ENCODE measurements at places on chromosomes 2 and 18.

GRCh38 chr2:55961318-55961911, 37.8 kb upstream of the EFEMP1 start:
- no peak for DNase-seq

DNA sequence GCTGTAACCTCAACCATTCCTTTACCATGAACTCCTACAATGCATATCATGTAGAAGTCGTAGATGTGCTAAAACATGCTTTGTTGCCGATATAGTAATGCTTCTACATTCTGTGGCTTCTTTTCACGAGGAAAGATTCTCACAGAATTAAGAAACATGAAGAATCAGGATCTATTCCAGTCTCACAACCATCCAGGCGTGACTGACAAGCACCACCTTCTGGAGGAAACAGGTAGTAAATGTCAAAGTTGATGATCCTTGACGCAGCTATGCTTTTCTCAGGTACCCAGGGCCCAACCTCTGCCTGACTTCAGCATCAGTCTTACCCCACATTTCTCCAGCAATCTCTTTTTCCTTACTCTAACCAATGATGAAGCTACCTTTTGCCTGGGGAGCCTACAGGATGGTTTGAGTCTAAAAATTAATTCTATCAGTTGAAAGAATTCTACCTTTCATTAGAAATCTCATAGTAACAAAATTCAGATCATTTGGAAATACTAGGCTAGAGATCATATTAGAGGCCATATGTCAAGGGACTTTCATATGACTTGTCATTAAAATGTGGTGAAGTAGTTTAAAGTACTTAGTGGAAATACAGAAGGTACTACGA, 123.3 kb upstream of the RND3 start:
- DNase-seq, result no peak

DNA sequence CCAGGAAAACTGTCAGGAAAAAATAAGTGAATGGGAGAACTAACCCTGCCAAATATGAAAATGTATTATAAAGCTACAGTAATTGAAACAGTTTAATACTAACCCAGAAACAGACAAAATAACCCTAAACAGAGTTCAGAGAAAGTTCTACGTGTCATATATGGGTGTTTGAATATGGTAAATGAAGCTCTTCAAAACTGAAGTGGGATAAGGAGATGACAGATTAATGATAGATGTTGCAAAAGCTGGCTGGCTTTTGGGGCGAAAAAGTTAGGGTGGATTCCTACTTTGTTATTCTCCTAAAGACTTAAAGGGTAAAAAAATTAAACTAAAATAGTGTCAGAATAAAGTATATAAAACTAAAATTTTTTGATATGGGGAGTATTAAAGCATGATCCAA, 101.8 kb upstream of the ARL5A start:
- no peak for DNase-seq

- no peak for DNase-seq
Observed at GRCh38 chr2:147433822-147434221, 411.0 kb upstream of the ACVR2A start.

DNA sequence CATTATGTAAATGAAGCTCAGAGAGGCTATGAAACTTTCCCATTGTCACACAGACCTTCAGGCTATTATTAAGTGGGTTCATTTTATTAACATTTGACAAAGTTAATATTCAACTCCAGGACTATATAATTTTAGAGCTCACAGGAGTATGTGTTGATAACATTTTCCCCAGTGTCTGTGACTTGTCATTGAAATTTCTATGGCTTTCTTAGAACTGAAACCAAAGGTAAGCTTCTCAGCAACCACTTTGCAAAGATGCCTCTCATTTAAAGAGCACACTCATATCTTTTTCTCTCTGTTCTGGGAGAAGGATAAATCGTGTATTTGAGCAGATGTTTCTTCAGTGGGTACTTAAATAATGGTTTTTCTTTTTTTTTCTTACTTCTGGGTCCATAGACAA, 61.8 kb upstream of the LHCGR start:
- DNase-seq, result no peak

DNA sequence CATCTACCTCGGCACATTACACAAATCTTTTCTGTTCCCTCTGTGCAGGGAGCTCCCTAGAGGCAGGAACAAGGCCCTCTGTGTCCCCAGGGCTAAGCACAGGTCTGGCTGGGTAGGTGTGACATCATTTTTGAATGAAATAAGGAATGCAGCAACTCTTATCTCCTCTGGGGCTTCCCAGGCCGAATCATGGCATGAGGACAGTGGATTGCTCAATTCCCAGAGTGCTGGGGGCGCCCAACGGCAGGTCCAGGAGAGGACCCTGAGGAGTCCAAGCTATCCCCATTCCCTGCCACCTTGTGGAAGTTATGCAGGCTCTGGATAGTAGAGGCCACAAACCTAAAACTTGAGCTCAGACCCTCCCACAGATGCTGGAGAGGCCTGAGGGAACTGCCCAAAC, 158.0 kb upstream of the RAB6C start:
- no peak for DNase-seq

DNA sequence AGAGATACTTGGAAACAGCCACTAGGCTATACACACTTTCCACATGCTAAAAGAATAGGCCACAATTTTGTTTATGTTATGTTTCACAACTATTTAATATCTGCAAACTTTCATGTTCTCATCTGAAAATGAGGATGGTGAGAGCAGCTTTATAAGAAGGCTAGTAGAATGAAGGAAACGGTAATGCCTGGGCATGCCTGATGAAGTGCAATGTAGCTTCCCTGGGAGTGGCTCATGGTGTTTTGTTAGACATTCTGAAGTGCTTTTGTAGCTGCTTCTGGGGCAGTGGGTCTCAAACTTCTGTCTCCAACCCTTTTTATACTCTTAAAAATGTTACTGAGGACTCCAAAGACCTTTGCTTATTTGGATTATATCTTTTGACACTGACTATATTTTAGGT, 193.3 kb upstream of the VWC2L start:
- DNase-seq, result no peak

- no peak for DNase-seq
Observed at GRCh38 chr2:56008661-56009431, 85.3 kb upstream of the EFEMP1 start.

GRCh38 chr2:181957668-181958067, 28.0 kb upstream of the PPP1R1C start:
- DNase-seq, result no peak

DNA sequence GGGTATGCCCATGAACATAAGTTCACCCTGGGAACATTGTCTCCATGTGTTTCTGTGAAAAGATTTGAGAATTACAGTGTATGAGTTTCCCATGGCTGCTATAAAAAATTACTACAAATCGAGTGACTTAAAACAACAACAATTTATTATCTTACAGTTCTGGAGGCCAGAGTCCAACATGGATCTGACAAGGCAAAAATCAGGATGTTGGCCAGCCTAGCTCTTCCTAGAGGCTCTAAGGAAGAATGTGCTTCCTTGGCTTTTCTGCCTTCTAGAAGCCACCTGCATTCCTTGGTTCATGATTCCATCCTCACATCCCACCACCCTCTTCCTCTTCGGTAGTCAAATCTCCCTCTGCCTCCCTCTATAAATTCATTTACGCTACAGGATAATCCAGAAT, 38.6 kb downstream of the FAM124B start:
- DNase-seq, result no peak

GRCh38 chr2:134782792-134783191, 55.6 kb upstream of the ACMSD start:
- DNase-seq, result no peak

DNA sequence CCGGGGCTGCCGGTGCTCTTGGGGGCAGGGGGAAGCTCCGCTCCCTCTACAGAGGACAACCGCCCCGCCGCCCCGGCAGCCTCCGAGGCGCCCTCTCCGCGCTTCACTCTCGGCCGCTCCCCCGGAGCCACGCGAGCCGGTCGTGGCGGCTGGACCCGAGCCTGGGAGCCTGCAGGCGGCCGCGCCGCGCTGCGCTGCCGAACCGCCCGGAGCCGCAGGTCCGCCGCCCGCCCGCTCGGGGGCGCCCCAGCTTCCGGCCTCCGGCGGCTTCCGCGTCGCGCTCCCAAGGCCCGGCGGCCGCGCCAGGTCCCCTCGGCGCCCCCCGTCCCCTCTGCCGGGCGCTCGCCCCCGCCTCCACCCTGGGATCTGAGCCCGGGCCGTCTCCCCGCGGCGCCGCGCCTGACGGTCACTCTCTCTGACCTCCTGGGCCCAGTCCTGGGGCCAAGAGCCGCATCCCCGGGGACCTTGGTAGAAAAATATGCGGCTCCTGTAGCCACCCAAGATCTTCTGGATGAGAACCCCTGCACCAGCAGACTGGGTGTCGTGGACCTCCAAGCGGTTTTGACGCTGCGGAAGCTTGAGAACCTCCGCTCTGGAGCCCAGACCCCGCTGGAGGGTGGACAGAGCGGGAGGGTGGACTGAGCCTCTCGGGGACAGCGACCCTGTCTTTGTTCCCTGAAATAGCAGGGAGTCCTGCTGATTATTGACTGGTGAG, 44.3 kb downstream of the SERTAD2 start:
- DNase-seq, result peak; percentile 63

GRCh38 chr18:10296491-10296890, 157.9 kb upstream of the APCDD1 start:
- no peak for DNase-seq

DNA sequence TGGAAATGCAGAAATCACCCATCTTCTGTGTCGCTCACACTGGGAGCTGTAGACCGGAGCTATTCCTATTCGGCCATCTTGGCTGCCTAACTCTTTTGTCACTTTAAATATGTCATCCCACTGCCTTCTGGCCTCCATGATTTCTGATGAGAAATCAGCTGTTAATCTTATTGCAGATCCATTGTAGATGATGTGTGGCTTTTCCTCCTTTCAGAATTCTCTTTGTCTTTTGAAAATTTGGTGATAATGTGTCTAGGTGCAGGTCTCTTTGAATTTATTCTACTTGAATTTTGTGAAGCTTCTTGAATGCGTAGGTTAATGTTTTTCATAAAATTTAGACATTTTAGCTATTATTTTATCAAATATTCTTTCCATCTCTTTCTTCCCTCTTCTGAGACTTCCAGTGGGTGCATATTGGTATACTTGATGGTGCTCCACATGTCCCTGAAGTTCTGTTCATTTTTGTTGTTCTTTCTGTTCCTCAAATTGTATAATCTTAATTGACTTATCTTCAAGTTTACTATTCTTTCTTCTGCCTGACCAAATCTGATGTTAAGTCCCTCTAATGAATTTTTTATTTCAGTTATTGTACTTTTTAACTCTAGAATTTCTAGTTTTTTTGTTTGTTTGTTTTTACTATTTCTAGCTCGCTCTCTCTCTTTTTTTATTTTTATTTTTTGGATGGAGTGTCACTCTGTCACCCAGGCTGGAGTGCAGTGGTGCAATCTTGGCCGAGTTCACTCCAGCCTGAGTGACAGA, 90.8 kb upstream of the DLX2 start:
- DNase-seq, result no peak

DNA sequence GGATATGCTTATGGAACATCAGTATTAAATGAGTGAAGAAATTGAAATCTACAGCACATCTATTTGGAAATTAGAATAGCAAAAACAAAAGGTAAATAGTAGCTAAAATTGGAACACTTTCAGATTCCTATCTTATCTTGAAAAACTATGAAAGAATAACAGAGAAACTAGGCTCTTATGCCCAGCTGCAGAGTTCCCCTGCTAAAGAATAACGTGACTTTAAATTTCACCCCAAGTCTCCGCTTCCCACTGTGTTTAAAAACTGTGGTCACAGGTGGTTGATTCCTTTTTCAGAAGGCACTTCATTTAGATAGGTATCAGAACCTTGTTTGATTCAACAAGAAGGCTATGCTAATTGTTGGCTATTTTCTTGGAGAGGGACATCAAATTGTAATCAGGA, 30.1 kb downstream of the ARHGAP28 start:
- DNase-seq, result no peak

DNA sequence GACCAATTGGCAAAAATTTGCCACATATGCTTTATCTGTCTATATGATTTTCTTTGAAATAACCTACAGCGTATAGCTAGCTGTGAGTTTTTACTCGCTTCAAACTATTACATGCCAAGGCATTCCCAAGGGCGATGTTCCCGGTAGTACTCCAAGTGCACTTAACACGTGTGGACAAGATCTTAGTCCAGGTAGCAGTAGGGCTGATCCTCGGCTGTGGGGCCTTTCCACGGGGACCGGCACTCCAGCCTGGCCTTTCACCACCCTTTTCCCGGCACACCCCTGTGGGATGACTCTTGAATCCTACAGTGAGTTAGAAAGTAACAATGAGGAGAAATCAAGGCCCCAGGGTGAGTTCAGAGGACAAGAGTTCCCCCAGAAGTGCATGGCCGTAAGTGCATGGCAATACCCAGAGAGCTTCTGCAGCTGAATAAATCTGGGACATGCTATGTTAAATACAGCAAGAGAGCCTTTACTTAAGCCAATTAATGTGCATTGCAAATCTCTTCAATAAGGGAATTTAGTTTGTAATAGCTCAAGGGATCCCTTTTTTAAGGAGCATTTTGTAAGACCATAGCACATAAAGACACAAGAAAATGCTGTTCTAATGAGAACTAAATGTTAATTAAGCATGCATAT, 26.4 kb downstream of the CHMP1B start:
- no peak for DNase-seq

DNA sequence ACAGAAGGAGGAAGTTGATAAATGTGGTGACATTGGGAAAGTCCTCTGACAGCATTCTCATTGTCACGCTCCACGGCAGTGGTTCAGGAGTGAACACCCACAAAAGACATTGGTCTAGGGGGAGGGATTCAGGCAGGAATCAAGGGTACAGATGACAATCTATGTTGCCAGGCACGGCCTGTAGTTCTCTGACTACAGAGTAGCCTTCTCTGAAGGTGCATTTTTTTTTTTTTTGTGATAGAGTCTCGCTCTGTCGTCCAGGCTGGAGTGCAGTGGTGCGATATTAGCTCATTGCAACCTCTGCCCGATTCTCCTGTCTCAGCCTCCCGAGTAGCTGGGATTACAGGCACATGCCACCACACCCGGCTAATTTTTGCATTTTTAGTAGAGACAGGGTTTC, 7.4 kb upstream of the MOB1A start:
- peak; percentile 46 for DNase-seq

- no peak for DNase-seq
Observed at GRCh38 chr2:189176516-189176915, 3.0 kb downstream of the COL5A2 start.
